ENCODE measurements at places on chromosomes 12 and 14.

DNA sequence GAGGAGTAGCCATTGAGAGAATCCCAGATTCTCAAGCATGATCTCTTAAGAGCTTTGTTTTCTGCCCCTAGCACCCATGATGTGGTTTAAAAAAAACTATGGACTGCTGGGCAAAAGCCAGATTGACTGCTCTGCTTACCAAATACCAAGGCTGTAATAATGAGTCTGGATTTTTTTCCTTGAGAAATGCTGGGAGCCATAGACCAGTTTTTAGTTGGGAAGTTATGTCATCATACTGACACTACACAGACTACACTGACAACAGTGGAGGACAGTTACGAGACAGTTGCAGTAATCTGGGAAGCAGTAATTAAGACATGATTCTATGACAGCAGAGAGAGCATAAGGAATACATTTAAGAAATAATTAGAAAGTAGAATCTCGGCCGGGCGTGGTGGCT lies 35.8 kb downstream of the SPATA7 start:
- no peak for DNase-seq

- DNase-seq = no peak
Observed at GRCh38 chr12:113097716-113098440, 37.7 kb downstream of the RASAL1 start.

DNA sequence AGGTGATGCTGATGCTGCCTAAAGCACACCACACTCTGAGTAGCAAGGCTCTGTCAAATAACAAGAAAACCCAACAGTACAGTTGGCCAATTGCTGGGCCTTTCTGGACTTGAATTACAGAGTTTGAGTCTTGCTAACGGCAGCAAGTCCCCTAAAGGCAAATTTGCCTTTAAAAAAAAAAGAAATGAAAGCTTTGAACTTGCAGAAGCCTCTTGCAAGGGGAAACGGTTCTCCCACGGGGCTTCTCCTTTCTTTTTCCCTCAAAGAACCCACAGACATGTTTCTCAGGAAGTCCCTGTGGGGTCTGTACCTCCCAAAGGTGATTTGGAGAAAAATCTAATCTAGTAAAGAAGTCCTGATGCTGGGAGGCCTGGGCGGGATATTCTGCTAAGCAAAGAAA lies 191.3 kb upstream of the MYL2 start:
- DNase-seq = no peak

DNA sequence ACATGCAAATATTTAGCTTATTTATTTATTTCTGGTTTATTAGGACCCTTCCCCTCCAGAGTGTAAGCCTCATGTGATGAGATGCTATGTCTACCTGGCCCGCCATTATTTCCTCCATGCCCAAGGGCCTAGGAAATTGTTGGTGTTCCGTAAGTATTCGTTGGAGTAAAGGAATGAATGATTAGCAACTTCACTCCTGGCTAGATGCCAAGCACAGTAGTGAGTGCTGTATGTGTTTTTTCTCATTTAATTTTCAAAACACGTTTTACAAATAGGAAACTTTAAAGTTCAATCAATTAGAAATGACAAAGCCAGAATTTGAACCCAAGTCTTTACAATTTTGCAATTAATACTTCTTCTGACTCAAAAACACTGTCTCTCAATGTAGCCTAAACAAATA lies 253.8 kb downstream of the BCAT1 start:
- no peak for DNase-seq

DNA sequence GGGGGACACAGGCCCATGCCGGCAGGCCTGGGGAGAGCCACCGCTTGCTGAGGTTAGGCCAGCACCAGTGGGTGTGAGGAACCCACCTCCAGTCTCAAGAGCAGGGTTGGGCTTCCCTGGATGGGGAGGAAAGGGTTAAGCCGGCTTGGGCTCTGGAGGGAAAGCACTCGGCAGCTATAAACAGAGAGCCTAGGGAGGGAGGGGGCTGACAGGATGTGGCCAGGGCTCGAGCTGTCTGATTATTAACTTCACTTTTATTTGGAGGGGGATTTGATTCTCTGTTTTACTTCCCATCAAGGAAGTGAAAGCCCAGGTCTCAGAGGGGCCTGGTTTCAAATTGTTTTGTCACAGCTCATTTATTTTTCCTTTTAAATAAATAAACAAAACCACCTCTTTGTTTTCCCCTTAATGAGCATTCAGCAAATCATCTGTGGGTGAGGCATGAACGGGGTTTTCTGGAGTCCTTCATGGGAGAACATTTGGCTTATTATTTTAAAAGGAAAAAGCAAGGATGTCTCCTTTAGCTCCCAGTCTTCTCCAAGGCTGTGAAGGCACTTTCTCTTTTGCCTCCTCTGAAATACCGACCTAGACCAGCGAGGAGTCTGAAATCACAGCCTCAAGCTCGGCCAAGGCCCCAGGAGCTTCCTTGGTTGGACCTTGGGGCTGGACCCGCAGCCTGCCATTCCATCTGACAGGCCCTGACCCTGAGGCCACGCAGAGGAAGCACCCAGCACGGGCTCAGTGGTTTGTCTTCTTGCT lies 21.9 kb upstream of the ZFP36L1 start:
- DNase-seq = no peak

- DNase-seq = no peak
Observed at GRCh38 chr14:82778601-82779000, 1244.9 kb upstream of the SEL1L start.

DNA sequence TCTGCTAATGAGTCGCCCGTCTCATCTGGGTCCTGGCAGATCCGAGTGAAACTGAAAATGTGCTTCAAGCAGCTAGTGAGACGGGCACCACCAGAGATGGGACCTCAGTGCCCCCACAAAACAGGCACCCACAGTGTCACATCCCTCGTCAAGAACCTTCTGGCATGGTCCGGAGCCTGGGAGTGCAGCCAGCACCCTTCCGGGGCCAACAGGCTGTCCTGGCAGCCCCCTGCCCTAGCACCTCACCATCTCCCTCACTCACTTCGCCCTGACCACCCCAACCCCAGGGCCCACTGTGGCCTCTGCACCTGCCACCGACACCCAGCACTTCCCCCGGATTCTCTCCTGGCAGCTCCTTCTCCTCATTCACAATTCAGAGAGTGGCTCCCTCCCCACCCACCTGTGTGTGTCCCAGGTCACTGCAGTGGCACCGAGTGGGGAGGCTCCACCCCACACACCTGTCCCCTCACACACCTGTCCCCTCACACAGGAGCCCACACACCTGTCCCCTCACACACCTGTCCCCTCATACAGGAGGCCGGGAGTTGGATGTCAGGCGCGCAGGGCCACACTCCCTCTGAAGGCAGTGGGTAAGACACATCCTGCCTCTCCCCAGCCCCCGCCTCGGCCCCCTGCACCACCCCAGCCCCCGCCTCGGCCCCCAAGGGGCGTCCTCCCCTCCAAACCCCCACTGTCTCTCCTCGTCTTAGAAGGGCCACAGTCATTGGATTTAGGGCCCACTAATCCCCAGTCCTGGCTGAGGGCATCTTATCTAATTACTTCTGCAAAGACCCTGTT lies 7.9 kb downstream of the GALNT9 start:
- no peak for DNase-seq

GRCh38 chr12:109927622-109928021 lies 27.5 kb downstream of the TCHP start:
- DNase-seq = peak; percentile 25

GRCh38 chr14:101635749-101636560 lies 74.7 kb downstream of the DIO3 start:
- no peak for DNase-seq

GRCh38 chr14:51228890-51229289 lies 11.2 kb upstream of the TMX1 start:
- no peak for DNase-seq

DNA sequence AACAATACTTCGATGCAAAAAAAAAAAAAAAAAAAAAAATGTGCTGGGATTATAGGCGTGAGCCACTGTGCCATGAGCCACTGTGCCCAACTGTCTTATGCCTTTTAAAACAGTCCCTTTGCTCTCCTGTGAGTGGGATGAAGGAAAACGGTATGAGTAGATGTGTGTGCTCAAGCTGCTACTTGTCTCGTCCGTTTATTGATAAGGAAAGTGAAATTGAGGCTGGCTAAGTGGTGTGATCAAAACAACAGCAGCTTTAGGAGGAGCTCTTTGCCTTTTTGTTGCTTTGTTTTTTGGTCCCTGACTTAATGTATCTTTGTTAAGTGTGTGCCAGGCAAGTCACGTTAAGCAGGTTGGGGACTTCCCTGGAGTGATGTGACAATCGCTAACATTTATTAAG lies 275.9 kb downstream of the TMEM132C start:
- DNase-seq = no peak

DNA sequence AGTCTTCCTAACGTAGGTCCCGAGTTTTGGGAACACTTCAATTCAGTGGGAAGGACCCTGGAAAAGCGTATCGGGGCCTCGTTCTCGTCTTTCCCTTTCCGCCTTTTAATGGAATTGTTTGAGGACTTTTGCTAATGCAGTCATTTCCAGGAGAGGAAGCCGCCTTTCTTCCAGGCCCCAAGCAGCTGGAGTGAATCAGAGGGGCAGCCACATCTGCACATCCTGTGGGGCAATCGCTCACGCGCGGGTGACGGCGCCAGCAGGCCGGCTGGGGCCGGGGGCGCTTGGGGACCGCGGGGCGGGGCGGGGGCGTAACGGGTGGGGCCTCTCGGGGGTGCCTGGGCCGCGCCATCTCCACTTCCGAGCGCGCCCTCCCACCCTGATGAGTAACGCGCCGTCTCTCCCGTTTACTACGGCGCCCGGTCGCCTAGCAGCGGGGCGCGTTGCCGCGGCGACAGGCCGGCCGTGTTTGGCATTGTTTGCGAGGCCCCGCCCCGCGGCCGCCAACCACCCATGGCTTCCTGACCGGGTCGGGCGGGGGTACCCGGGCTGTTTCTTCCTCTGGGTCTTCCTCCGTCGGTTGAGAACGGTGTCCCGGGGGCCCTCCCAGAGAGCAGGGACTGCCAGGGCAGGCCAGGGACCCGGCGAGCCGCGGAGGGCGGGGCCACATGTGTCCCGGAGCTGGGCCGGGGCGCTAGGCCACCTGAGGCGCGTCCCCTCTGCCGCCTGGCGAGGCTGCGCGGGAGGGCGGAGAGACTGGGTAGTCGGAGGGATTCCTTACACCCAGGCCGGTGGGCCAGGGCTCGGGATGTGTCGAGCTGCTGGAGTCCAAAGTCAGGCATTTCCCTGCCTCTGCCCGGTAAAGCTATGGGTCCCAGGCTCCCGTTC lies 2.3 kb downstream of the GSG1 start:
- peak; percentile 82 for DNase-seq

- DNase-seq = no peak
Observed at GRCh38 chr14:100678469-100678828, 48.2 kb upstream of the DLK1 start.

DNA sequence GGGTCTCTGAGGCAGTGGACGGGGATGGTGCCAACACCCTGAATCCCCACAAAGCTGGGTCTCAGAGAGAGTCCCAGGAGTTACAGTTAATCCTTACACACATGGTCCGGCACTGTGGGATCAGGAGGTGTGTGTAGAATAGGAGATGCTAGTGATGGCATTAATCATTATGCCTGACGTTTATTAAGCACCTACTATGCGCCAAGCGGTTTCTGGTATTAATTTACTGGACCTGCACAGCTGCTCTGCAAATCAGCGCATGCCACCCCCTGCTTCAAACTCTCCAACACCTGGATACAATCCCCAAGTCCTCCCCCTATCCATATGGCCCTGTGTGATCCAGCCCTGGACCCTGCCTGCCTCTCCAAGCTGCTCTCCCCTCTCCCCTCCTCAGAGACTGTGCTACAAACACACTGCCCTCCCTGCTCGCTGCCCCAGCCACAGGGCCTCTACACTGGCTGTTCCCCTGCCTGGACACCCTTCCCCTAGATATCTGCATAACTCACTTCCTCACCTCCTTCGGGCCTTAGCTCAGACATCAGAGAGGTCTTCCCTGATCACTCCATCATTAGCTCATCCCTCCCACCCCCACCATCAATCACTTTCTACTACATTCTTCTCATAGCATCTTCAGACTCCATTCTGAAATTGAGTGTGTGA lies 86.0 kb downstream of the RFLNA start:
- DNase-seq = no peak

DNA sequence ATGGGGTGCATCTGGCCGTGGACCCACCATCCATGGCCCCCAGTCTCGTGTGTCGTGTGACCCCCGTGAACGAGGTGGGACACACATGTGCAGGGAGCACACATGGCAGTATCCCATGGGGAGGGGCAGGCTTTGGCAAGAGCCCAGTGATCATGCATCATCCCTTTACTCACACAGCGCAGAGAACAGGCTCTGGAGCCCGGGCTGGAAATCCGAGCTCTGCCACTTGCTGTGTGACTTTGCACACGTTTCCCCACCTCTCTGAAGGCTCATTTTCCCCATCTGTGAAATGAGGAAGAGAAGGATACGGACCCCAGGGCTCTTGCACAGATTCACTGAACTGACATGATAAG lies 119.9 kb downstream of the PHETA1 start:
- DNase-seq = no peak

DNA sequence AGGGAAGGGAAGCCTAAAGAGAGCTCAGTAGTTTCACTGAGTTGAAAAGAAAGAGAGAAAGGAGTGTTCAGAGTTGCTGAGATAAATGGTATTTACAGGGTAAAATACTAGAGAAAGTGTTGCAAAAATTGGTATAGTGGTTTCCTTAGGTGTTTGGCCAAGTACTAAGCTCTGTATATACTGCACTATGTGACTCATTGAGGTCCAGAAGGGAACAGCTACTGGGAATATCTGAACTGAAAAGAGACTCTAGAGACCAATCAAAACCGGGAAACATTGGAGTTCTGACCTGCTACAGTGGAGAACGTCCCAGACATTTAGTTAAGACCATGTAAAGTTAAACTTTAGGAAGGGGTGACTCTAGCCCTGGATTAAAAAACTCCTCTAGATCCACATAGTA lies 42.7 kb upstream of the ALX1 start:
- no peak for DNase-seq

- no peak for DNase-seq
Observed at GRCh38 chr12:58424735-58425392, 483.5 kb downstream of the ATP23 start.

DNA sequence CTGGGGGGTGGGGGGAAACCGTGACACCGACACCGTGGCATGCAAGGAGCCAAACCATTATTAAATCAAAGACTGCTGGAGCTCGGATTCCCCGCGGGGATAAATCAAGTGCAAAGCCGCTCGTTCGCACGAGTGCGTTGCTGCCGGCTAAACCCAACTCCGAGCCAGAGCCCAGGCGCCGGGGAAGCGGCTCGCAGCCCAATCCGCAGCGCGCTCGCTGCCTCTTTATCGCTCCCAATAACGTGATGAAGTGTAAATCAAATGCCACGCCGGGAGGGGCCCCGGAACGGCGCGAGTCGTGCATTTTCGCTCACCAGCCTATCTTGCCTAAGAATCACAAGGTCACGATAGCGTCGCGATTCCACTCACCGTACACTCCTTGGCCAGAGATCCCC lies 1.3 kb downstream of the MDGA2 start:
- DNase-seq = no peak

All from stimulated activated CD4-positive, alpha-beta T cell treated with anti-CD3 and anti-CD28 coated beads, Interleukin-12 subunit alpha, Interleukin-12 subunit beta, amount 100 ng/mL, for 4 hours (primary cell).